DMS53 (cell line): ENCODE measurements at places on chromosomes 12 and 14.
A peak's percentile ranks its signal among the peaks of the same experiment; 100 is the strongest.

DNA sequence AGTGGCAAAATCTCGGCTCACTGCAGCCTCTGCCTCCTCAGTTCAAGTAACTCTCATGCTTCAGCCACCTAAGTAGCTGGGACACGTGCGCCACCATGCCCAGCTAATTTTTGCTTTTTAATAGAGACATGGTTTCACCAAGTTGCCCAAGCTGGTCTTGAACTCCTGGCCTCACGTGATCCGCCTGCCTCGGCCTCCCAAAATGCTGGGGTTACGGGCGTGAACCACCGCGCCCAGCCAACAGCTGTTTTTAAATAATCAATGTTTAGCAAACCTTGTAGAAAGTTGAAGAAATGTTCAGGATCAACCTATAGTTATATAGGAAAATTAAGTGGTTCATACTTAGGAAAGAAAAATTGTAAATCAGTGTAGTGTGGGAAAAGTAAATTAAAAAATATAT lies 6.0 kb upstream of the HSP90AA1 start:
- no peak for DNase-seq

DNA sequence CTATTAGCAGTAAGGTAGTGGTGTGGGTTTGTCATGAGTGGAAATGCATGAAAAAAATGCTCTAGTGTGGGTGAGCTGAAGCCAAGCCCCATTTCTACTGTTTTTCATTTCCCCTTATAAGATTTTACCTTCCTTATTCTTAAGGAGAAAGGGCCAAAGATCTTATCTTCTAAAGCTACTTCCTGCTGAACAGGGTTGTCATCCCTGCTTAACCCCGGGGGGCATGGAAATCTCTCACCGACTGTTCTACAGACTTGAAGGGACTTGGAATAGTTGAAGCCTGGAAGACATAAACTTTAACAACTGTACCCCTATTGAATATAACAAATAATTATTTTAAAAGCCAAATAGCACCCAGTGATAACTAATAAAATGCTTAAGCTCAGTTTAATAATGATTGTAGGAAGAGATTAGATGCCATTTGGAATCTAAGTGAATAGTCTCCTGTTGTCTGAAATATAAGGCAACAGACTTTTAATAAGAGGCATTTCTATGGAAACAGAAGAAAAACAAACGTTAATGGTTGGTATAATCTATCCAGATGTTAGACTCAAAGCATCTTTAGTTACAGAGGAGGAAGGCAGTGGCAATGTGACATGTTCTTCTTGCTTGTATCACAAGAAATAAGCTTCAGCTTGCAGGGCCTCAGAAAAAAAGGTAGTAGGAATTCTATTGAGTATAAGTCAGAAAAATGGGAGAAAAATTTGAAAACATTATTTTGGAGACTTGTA lies 1.8 kb upstream of the GMFB start:
- no peak for DNase-seq

- DNase-seq: no peak
Measured at GRCh38 chr12:70534466-70534865, 102.8 kb downstream of the PTPRB start.

- DNase-seq: peak; percentile 39
Measured at GRCh38 chr14:92392711-92393110, 69.7 kb downstream of the SLC24A4 start.

- DNase-seq: no peak
Measured at GRCh38 chr14:23725980-23726710, 90.0 kb downstream of the DHRS2 start.

- DNase-seq: no peak
Measured at GRCh38 chr12:18922851-18923250, 184.9 kb downstream of the CAPZA3 start.

GRCh38 chr14:78297858-78298257 lies 127.7 kb downstream of the NRXN3 start:
- DNase-seq: no peak

DNA sequence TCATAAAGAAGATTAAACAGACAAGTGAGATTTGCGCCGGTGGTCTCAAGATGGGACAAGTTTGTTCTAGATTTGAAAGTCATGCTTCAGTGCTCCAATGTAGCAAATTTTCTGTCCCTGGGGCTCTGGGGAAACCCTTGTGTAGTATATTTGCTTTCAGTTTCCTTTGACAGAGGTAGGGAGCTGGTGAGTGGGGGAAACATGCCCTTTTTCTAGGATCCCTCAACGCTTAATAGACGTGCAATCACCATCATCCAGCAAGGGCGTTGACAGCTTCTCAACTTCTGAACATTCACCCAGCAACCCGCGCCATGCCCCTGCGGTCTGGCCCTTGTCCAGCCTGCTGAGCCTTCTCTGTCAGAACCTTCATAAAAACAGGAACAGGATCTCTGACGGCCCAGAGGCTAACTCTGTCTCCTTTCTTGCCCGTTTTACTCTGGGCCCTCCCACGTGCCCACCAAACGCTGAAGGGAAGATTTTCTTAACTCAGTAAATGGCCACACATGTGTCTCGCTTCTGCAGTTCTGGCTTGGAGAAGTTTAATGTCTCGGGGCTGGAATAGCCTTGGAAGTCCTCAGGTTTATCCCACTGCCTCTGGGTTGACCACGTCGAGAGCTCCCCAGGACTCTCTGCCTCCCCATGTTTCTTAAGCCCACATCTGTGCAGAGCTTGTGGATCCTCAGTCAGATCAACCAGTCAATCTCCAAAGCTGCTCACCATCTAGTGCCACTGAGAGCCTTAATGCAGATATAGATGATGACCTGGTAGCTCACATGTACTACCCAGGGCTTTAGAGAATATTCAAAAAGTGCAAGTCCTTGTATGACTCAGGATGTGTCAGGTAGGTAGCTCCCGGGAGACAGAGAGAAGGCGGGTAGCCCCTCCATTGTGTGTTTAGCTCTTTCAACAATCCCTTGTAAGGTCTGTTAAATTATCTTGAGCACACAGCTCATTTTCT lies 58.1 kb upstream of the CCND2 start:
- peak; percentile 70 for DNase-seq

- DNase-seq: no peak
Measured at GRCh38 chr14:70032447-70032846, 153.2 kb downstream of the SMOC1 start.

DNA sequence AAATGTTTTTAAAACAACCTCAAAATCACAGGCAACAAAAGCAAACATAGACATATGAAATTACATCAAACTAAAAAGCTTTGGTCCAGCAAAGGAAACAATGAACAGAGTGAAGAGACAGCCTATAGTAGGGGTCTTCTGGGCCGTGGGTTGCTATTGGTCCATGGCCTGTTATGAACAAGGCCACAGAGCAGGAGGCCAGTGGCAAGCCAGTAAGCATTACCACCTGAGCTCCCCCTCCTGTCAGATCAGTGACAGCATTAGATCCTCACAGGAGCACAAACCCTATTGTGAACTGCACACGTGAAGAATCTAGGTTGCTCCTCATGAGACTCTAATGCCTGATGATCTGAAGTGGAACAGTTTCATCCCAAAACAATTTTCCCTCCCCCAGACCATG lies 174.0 kb downstream of the DIO2 start:
- peak; percentile 6 for DNase-seq

DNA sequence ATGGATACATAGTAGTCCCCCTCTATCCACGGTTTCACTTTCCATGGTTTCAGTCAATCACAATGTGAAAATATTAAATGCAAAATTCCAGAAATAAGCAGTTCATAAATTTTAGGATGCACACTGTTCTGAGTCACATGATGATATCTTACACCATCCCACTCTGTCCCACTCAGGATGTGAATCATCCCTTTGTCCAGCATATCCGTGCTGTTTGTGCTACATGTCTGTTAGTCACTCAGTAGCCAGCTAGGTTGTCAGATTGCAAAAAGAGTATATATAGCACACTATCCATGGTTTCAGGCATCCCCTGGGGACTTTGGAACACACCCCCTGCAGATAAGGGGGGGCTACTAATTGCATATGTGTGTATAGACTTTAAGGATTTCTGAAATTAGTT lies 8.1 kb upstream of the NAA30 start:
- DNase-seq: peak; percentile 1

- DNase-seq: no peak
Measured at GRCh38 chr14:79229383-79229909, 981.9 kb downstream of the DIO2 start.

DNA sequence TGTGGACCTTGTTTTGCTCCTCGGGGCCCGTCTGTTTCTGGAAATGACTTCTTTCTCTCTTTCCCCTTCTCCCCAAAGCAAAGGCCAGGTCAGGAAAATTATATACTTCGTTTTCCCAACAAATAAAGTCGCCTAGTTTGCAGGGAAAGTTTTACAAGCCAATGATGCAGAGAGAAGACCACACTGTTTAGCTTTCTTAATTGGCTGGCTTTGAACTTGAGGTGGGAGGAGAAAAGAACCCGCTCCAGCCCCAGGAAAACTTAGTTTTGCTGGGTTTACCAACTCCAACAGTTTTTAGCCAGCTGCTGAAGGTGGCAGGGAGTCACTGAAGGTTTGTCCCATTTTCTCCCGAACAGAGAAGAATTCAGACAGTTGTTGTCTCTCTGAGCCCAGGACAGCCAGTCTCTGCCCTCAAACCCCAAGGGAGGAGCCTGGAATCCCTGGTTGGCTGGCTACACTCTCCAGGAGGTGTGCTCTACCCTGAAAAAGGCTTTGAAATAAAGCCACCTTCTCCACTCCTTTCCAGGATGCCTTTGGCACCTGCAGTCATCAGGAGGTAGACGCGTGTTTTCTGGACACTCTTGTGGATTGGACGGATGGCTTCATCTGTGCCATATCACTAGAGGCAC lies 24.8 kb downstream of the BCL11B start:
- DNase-seq: no peak

DNA sequence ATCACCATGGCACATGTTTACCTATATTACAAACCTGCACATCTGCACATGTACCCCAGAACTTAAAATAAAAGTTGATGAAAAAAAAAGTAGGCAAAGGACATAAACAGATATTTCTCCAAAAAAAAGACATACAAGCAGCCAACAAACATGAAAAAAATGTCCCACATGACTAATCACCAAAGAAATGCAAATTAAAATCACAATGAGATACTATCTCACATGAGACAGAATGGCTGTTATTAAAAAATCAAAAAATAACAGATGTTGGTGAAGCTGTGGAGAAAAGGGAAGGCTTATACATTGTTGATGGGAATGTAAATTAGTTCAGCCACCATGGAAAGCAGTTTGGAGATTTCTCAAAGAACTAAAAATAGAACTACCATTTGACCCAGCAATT lies 68.0 kb upstream of the FAR2 start:
- no peak for DNase-seq

DNA sequence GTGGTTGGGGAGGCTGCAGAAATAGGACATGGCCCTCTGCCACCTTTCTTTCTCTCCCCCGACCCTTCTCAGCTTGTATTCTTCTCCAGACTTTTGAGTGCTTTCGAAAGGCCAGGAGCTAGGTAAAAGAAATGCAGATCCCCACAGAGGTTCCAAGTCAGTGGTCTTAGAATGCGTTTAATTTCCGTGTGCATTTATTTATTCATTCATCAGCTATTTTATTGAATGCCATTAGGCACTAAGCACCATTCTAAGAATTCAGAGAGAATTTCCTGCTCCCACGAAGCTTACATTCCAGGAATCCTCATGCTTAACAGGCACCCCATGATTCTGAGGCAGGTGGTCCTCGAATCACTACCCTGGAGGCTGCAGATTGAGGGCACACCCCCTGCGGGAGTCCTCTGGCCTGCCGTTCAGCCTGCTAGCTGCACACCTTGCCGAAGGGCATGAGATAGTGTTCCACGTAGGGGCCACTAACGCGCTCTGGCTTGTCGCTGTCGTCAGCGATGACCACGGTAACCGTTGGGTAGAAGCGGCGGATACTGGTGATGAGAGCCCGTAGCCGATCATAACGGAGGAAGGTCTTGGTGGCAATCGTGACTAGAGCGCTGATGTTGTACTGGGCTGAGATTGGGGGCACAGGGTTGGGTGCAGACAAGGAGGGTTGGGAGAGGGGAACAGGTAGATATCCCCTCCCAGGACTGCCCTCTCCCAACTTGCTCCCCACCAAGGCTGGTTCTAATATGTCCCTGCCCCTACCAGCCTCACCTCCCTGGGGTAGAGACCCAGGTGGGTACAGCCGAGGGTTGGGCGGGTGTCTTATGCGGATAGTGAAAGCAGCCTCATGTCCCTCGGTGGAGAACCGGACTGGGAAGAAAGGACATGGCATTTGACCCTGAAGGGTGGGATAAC lies 4.5 kb downstream of the B4GALNT1 start:
- DNase-seq: no peak
